Endodermal cell (in vitro differentiated cells): ENCODE measurements at places on chromosomes 11 and 22. TPM values are rescaled to one million over a fixed set of nuclear protein-coding genes. Genes with fewer than 3 reads are reported as not detected.

DNA sequence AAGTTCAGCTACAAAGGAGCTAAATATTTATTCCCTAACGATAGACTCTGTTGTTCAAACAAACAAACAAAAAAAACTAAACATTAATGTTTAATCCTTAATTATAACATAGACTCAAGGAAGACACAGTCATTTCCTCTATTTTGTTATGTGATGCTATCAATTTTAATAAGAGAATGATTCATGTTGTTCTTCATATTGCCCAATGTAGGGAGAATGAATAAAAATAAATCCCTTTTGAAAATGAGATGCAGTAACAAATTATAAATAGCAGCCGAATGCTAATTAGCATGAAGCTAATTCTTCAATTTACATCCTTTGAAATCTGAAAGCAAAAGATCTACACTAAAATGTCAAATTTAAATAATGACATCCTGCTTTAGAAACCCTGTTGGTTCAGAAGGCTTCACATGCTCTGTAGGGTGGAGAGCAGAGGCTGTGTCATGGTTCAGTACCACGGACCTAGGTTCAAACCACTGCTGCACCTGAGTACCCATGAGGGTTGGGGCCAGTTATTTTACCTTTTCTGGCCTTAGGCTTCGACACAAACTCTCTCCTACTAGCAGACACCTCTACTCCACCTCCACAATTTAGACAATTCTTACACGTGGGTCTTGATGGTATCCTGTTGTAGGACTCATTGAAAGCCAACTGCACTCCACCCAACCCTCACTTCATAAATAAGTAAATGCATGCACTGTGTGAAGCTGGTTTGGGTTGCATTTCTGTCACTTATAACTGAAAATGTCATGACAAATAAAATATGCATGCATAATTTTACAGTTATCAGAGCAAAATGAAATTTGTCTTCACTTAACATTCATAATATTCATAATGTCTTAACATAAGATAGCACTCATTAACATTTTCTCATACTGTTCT is 89.0 kb downstream of the RRAS2 start:
- no peak for DNase-seq

DNA sequence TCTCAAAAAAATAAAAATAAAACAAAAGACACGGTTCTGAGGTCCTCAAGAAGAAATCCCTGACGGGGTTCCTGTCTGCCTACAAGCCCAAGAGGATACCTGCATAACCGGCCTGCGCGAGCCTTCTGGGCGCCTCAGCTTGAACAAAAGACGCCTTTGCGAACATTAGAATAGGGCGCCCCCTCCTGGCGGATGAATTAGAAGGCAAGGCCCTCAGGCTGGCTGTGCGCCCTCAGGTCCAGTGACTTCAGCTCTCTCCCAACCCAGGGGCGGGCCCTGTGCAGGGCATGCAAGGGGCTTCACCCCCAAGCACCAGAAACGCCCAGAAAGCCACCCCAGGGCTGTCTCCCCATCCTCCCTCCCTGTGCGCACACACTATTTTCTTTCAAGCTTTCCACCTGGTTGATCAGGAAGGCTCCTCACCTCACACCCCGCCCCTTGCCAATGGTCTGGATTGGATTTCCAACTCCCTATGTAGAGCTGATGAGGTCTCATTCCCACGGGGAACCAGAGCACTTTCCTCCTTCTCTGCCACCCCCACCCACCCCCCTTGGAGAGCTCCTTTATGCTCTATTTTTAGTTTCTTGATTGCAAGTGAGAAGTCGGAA is 273.3 kb downstream of the BUD13 start:
- DNase-seq: peak; percentile 98

DNA sequence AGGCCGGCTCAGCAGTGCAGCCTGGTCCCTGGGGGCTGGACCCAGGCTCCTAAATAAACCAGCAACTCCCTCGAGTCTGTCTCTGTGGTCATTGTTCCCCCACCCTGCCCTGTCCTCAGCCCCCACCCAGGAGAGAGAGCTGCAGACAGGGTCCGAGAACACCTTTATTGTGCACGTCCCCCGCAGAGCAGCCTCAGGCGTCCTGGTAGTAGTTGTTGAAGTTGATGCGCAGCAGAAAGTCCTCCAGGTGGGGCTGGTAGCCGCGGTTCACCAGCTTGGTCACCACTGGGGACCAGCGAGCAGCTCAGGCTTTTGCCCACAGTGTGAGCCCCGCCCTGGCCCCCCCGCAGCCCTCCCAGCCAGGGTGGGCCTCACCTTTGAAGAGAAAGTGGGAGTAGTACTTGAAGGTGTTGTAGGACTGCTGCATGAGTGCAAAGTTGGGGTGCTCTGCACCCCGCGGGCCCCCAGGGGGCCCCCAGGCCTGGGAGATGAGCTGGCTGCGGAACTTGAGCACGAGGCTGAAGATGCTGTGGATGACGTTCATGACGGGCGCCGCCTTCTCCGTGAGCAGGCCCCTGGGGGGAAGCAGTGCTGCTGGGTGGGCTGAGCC is 16.8 kb downstream of the SELENOO start:
- peak; percentile 48 for DNase-seq

APIP gene
- 31.8 and 33.2 TPM in 2 replicates for total RNA-seq

RAB39A gene
- total RNA-seq: 2.8 to 7.5 TPM (median 6.2 TPM) in 3 replicates

NXPE2 gene
- total RNA-seq: 0.11 and 0.18 TPM in 2 replicates

KRTAP5-8 gene
- not detected in 3 replicates for total RNA-seq

DNA sequence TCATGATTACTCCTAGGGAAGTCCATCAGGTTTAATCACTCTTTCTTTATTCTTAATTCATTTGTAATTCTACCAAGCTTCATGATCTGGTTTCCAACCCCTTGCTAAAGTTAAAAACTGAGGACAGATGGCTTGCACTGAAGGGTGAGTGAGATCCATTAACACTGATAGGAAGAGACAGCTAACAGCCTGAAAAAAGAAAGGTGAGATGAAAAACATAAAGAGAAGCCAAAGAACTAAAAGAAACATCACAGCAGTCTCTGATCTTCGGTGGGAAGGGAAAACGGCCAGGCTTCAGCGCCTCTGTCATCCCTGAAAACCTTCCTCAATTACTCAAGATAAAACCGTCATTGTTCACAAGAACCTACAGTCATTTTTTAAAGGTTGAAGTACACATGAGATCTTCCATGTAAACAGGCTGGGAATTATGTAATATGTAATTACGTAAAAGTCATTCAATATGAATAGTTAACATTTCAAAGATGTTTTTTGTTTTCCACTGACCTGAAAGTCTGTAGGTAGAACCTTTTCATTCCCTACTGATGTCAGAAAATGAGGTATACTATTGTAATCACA is 41.3 kb downstream of the VSIG10L2 start:
- no peak for DNase-seq

- peak; percentile 10 for DNase-seq
These were observed 348.9 kb upstream of the B3GAT1 start for GRCh38 chr11:134760957-134761356.

RTN4R gene
- 8.8 to 16.0 TPM (median 12.8 TPM) in 3 replicates for total RNA-seq

DNA sequence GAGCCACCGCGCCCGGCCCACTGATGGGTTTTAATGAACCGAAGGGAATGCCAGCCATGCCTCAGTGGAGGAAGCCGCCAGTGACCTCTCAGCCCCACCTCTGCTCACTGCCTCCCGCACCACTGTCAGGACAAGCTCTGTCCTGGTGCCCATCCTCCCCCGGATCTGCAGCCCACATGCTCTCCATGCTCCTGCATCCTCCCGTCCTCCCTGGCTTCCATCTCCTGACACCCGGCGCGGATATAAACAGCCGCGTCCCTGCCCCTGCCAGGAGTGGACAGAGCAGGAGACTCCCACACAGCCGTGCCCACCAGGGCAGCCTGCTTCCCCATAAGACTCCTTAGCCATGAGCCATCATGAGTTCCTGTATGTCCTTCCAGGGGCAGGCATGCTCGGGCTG is 26.9 kb downstream of the MACROD1 start:
- no peak for DNase-seq

DNA sequence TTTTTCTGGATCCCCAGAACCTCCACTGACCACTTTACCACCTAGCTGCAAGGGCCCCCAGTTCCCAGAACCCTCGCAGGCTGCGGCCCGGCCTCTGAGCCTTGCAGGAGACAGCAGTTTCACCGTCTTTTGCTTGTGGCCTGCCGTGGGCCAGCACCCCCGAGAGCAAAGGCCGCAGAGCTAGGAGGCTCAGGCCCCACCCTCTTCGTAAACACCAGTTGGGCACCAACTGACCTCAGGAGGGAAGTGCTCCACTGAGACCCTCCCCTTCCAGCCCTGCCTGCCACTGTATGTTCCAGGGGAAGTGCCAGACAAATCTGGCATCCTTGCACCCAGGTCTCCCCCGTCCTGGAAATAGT is 23.4 kb upstream of the CREB3L1 start:
- no peak for DNase-seq

DNA sequence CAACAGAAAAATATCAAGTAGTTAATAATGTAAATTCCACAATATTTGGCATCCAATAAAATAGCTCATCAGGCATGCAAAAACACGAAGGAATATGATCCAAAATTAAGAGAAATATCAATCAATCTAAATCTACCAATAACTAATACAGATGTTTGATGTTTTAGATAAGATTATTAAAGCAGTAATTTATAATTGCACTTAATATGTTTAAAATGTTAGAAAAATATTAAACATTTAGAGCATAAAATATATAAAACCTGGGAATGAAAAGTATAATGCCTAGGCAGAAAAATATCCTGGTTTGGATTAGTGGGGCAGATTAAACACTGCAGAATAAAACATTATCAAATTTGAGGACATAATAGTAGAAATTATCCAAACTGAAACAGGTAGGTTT is 879.9 kb downstream of the FAM181B start:
- no peak for DNase-seq

- no peak for DNase-seq
These were observed 29.0 kb downstream of the C22orf31 start for GRCh38 chr22:29032584-29032983.

DNA sequence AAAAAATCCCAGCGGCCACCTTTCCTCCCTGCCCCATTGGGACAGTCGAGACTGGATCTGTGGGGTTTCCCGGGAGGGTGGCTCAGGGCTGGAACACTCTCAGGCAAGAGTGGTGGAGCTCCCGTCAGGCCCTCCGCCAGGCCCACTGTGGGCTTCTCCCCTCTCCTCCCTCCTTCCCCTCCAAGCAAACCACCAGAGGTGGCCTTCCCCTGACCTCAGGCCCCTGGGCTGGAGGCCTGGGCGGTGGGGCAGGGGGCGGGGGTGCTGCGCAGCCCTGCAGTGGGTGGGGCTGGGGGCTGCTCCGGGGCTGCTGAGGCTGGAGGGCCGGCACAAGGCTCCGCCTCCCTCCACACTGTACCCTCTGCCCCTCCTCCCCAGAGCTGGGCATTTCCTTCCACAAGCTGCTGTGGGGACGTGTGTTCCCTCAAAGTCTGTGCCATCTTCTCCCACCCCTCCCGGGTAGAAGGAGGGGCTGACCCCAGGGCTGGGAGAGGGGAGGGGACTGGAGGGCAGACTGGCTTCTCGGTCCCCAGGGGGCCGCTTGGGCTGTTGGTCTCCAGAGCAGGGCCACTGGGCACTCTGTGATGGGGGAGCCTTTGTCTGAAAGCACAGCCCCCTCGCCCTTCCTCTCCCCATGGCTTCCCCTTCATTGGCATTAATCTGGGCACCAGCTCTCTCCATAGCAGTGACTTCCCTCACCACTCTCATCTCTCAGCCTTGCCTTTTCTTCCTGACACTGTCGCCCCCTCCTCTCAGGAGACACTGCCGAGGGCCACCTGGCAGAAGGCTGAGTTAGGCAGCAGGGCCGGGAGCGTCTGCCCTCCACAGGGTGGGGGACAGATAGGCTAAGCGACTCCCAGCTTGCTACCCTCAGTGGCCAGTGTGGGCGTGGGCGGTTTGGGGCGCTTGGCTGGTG is 7.1 kb downstream of the RCOR2 start:
- DNase-seq: peak; percentile 78

- peak; percentile 99 for DNase-seq
These were observed 19.3 kb downstream of the CREB3L1 start for GRCh38 chr11:46296528-46297448.

DNA sequence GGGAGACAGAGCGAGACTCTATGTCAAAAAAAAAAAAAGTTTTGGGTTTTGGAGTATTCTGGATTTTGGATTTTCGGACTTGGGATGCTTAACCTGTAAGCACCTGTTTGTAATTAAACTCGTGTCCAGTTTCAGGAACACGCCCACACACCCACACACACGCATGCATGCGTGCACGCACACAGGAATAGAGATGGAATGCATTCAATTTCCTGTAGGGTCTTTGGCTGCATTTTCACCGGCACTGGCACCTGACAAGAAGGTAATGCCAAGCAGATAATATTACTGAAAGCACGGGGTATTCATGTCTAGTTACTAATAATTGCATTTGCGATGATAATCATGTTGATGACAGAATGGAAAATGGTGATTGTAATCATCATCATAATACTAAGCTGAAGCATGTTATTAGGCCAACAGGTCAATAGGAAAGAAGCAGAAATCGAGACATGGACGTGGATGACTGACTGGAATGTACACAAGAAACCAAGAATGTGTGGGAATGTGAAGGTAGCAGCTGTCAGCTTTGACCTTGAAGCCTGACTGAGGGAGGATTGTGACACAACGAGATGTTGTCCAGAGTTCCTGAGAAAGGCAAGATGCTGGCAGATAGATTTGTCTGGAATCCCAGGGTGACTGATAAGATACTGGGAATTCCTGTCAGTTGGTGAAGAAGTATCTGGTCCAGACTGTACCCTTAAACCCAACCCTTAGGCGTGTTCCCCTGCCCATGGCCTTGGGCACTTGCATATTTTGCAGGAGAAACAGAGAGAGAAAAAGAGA is 108.6 kb downstream of the SYN3 start:
- no peak for DNase-seq
